Stimulated activated CD8-positive, alpha-beta memory T cell treated with anti-CD3 and anti-CD28 coated beads, Interleukin-15, amount 100 ng/mL, for 24 hours (primary cell): ENCODE measurements at places on chromosomes 1 and 21.

DNA sequence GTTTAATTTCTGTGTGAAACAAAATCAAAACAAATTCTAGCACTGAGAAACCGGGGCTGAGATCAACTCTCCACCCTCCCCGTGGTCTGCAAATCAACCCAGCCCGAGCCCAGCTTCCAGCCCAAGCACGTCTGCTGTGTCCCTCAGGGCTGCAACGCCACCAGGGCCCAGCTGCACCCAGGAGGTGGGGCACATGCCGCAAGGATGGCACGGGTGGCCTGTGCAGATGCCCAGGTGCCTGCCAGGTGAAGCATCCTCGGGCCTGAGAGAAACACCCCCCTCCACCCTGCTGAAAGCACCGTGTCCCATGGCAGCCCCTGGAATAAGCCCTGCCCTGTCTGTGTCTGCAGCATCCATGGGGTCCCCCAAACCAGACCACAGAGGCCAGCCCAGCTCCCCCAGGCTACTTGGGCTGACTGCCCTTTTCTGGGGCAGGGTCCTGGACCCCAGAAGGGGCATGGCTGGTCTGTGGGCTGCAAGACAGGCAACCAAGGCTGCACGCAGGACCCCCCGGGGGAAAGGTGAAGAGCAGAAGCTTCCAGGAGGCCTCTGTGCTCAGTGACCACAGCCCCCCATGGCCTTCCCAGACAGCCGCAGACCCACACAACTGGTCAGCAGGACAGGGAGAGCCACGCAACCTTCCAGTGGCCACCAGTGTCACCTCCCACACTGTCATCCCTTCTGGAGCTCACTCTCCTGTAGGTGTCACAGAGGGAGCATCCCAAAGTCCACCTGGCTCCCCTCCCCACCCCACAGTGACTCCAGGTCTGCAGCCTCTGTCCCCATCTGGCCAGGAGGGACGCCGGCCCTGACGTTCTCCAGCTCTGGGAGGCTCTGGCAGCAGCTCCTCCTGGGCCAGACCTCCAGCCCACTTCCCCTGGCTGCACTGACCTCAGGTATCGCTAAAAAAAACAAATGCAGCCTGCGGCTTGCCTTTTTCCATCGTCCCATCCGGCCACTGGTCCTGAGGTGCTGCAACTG, 7.7 kb downstream of the WNT9A start:
- DNase-seq = no peak

GRCh38 chr1:160761886-160762285, 22.8 kb downstream of the SLAMF7 start:
- no peak for DNase-seq

GRCh38 chr1:41672173-41672572, 187.7 kb upstream of the EDN2 start:
- DNase-seq = no peak

DNA sequence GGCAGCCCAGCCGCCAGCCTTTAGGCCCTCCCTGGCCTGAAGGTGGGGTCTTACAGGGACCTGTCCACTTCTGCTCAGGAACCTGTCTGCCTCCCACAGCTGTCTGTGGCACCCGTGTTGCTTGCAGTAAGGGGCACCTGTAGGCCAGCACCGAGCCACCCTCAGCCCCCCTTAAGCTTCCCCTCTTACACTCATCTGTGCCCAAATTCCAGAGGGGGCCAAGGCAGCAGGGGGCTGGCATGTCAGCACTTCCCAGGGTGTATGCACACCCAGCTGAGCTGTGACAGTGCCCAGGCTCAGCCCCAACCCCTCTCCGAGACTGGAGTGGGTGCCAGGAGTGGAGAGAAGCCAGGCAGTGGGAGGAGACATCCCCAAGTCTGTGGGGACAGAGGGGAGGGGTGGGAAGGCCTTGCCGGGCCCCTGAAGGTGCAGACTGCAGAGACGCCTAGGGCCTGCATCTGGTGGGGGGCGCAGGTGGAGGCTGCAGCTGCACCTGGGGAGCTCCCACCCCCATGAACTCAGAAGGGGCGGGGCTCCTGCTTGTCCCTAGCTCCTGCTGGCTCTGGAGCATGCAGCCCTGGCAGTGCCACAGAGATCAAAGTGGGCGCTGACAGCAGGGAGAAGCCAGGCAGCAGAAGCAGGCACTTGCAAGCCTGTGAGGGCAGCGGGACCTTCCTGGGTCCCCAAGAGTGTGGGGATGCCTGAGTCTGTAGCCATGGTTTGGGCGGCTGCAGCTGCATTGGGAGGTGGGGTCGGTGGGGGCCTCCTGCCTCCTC, 5.4 kb upstream of the SLC2A7 start:
- DNase-seq = no peak

- no peak for DNase-seq
These were observed 289.2 kb downstream of the GRIK1 start for GRCh38 chr21:29650523-29651022.

- peak; percentile 41 for DNase-seq
These were observed 2.5 kb upstream of the CERS2 start for GRCh38 chr1:150976879-150977694.
